Osteocyte (in vitro differentiated cells): ENCODE measurements at places on chromosomes 4 and X. TPM values are rescaled to one million over a fixed set of nuclear protein-coding genes. Genes with fewer than 3 reads are reported as not detected.

Gene APEX2
- total RNA-seq: 12.7 and 13.6 TPM in 2 replicates

Gene USP9X
- total RNA-seq: 80.4 and 89.2 TPM in 2 replicates

Gene BEND2
- total RNA-seq: not detected in 2 replicates

Gene TAPT1
- total RNA-seq: 31.7 and 32.3 TPM in 2 replicates

Gene IL1RAPL2
- not detected in 2 replicates for total RNA-seq

Gene RTL5
- total RNA-seq: 19.5 and 19.9 TPM in 2 replicates

Gene ATP1B4
- total RNA-seq: not detected in 2 replicates

Gene ATOH1
- total RNA-seq: not detected in 2 replicates

Gene FGF2
- total RNA-seq: 29.2 and 33.4 TPM in 2 replicates

Gene TLR10
- total RNA-seq: not detected in 2 replicates

Gene RNF150
- total RNA-seq: 56.2 and 56.5 TPM in 2 replicates

Gene RASGEF1B
- 0.64 and 0.84 TPM in 2 replicates for total RNA-seq

Gene PPP1R3F
- total RNA-seq: 9.0 and 9.2 TPM in 2 replicates

Gene TRPC3
- 0.24 and 0.67 TPM in 2 replicates for total RNA-seq

Gene TIGD2
- 5.9 and 6.2 TPM in 2 replicates for total RNA-seq

Gene EFHC2
- not detected in 2 replicates for total RNA-seq

Gene ABCD1
- total RNA-seq: 19.7 and 22.3 TPM in 2 replicates

Gene TEX13A
- not detected in 2 replicates for total RNA-seq

Gene MSN
- total RNA-seq: 236 and 241 TPM in 2 replicates

Gene APLN
- total RNA-seq: 0.38 and 0.39 TPM in 2 replicates

Gene GC
- not detected in 2 replicates for total RNA-seq

Gene PABPC4L
- total RNA-seq: 3.1 and 3.7 TPM in 2 replicates

Gene TKTL2
- total RNA-seq: not detected in 2 replicates

Gene ATP8A1
- 2.4 and 3.2 TPM in 2 replicates for total RNA-seq

Gene HSFX3
- total RNA-seq: not detected in 2 replicates

Gene GAGE12J
- total RNA-seq: not detected in 2 replicates

Gene MID2
- total RNA-seq: 13.0 and 13.1 TPM in 2 replicates

Gene CCDC149
- 17.2 and 20.6 TPM in 2 replicates for total RNA-seq

Gene HERC6
- total RNA-seq: 2.3 and 2.8 TPM in 2 replicates

Gene ARHGAP36
- not detected in 2 replicates for total RNA-seq

Gene GPR34
- total RNA-seq: not detected in 2 replicates
